Fibroblast of lung (primary cell): ENCODE measurements at places on chromosomes 6 and 20.

GRCh38 chr6:62354261-62354660 lies 68.2 kb upstream of the KHDRBS2 start:
- DNase-seq, result no peak

DNA sequence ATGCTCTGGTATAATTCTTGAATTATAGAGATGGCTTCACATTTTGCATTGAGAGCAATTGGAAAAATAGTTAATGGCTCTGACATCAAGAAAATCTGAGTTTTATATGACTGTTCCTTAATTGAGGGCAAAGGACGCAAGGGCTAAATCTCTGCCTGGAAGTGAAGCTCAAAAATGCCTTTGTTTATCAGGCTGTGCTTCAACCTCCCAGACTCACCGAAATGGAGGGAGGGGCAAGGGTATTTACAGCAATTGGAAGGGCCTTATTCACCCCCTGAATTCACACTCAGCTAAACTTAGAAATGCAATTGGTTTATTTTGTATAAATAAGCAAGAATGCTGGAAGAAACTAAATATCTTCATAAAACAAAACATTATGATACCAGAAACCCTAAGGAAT lies 737.2 kb upstream of the MMS22L start:
- DNase-seq, result no peak

DNA sequence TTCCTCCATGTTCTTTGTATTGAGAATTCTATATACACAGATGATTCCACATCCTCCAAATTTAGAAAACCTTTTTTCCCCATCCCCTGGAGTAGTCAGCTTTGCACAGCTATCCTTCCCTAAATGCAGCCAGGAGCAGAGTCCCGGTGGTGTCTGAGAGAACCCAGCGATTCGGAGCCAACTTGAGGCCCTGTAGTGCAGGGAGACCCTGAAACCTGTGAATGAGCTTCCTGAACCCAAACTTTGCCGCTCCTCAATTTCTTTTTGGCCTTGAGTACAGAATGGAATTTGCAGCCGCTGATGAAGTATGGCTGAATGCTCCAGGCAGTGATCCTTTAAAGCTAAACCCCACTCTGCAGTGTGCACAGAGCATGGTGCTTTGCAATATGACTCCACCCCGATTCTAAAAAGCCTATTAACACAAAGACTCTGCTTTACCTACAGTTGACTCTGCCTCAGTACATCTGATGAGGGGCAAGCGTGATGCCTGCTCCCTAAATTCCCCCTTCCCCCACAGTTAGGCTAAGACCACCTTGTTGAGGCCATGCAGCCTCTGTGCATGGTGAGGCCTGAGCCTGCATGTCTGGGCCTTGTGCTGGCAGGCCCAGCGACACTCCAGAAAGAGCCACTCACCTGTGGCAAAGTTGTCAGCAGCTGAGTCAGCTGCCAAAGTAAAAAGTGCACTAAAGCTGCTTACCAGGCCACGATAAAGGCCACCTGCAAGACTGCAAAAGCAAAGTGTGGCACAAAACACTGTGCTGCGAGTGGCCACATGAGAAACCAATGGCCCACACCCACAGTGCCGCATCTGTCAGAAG lies 82.1 kb downstream of the PLEKHG1 start:
- no peak for DNase-seq

DNA sequence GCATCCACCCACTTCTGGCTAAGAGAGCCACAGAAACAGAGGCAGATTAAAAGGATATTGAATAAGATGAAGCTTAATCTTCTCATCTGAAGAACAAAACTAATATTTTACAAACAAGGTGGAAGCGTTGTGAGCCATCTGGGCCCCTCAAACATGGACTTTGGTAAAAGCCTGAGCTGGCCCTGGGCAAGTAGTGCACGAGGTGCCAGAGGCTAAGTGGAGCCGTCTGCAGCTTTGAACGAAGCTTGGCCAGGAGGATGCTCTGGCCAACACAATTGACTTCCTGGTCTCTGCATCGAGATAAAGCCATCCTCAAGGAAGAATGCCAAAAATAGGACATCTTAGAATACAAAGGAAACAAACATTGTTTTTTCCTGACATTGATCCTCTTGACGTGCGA lies 53.2 kb upstream of the PLEKHG1 start:
- no peak for DNase-seq
